ENCODE measurements at places on chromosomes 7 and 10.

- DNase-seq = no peak
These were observed 125.3 kb downstream of the ATXN7L1 start for GRCh38 chr7:105751054-105751453.

DNA sequence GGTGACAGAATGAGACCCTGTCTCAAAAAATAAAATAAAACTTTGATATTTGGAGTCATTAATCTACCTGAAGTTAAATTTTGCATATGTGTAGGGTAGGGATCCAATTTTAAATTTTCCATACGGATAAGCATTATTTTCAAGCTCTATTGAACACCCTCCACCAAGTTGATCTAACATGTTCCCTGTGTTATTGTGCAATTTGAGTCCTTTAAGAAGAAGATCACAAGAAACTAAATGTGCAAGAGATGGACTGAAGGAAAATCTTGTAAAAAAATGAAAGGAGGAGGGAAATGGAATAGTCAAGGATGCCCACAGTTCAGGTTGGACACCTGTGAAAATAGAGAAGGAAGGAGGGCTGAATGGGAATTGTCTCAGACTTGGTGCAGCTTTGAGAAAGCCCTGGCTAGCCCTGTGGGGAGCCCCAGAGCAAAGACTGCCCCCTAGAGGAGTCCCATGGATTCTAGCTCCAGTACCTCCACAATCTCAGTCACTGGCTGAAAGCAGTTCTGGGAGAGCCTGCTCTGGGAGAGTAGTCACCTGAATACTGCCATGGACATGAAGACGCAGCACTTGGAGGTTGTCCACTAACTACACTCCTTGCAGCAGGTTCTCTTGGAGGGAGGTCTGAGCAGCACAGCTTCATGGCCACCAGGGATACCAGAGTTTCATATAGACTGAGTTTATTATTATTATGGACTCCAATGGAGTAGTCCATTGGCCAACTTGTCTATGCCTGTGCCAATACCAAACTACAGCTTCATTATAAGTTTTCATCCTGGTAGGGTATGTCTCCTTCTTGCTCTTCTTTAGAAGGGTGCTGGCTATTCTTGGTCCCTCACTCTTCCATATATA, 5.7 kb upstream of the TIAL1 start:
- no peak for DNase-seq

DNA sequence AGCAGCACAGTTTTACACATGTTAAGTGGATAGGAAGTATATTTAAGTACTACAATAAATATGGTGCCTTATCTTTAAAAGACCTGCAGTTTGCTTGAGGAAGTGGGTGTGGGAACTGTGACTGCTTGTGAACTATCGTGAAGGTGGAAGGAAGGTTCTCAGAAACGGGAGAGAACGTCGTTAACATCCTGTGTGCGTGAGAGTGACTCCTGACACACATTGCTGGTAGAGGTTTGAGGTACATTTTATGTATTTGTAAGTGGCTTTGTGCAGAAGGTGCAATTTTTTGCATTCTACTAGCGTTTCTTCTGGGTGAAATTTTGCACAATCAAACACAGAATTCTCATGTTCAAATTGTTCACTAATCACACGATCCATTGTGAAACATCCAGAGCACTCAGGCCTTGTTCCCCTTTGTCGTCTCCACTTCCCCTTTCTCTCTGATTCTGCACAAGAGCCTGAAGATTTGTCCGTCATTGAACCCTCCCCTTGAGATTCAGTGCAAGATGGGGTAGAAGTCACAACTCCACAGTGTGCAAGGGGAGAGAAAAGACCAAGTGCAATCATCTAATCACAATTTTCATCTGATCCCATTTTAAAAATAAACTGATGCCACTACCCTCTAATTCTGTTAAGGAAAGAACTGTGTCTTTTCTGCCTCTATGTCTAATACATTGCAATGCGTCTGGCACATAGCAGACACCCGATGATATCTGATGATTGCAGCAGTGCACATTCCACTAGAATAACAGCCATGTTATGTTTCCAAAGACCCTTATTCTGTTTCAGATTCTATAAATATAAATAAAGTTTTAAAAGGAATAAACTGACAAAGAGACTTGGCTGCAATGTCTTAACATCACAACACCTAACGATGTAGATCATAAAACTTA, 279.9 kb downstream of the NEBL start:
- no peak for DNase-seq

- no peak for DNase-seq
These were observed 10.8 kb upstream of the BAG3 start for GRCh38 chr10:119640384-119640783.

- DNase-seq = no peak
These were observed 1.8 kb downstream of the LFNG start for GRCh38 chr7:2521341-2521745.

- no peak for DNase-seq
These were observed 322.9 kb upstream of the NRP1 start for GRCh38 chr10:33657154-33657908.

- DNase-seq = no peak
These were observed 149.8 kb upstream of the WNT16 start for GRCh38 chr7:121178869-121179497.

DNA sequence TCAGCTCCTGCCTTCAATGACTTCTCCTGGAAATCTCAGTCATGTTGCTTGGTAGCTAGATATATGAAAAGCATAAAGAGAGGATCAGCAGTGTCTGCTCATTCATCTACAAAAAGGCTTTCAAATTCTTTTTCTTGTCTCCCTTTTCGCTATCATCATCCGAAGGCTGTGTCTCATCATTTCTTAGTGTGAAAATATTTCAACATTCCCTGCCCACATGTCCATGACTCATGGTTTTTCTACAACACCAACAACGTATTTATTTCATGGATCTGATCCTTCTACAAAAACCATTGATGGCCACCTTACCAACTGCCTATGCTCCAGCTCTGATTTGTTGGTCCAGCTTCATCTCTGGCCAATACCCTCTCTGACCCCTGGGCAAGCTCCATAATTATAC, 472.5 kb upstream of the GHITM start:
- no peak for DNase-seq

DNA sequence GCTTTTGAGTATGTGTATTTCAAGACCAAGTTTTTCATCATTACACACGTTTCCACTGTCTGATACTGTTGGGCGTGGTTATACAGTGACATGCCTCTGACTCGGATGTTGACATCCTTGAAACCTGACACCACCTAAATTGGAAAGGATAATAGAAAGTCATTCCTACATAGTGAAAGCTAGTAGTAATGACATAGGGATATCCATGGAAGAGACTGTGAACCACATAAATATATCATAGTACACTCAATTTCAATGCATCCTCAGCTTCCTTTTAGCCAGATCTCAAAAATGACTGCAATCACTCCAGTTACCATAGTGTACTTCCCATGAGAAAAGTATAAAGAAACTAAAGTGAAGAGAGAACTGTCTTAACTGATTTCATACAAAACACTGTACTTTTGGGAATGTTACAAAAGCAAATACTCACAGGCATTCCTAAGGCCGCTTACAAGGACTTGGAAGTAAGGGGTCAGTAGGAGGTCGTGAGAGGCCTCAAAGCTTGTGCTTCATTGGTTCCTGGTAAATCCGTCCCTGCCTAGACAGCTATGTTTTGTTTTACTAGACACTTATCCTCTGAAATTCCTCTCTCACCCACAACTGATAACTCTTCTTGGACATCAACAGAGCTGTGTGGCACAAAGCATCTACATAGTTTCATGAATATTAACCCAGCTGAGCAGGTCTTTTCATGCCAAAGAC, 71.8 kb upstream of the VWDE start:
- DNase-seq = no peak

DNA sequence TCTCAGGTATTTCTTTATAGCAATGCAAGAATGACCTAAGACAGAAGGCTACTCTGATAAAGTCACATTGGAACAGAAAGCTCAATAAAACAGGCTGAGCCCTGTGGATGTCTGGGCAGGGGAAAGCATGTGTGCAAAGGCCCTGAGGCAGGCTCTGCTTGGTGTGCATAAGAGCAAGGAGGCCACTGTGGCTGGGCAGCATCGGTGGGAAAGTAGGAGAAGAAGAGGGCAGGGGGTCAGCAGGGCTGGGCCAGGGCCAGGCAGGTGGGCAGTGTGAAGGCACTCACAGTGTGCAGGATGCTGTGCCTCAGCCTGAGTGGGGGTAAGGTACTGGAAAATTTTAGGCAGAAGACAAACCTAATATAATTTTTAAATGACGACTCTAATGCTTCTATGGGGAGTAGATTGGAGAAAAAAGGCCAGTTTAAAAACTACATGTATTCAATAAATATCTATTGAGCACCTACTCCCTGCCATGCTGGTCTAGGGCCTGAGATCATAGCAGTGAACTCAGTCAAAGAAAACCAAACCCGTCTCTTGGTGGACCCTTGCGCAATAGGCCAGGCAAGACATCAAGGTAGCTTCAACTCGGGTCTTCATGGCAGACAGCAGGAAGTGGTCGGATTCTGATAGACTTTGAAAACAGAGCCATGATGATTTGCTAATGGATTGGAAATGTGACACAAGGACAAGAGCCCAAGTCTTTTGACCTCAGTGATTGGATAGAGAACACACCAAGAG, 572.3 kb downstream of the TCERG1L start:
- no peak for DNase-seq

DNA sequence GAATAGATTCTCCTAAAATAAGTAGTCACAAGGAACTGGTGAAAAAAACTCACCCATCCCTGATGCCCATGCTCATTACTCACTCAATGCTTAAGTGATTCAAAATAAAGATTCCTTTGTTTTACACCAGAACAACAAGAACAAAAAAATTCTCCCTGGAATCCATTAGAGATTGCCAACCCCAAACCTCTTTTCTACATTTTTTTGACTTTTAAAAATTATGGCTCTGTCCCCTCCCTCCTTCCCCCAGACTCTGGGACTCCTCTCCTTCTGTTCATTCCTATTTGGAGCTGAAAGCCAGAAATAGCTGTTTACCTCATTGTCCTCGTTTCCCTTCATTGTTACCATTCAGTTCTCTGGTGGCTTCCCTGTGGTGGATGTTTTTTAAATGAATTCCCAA, 63.2 kb upstream of the FHIP2A start:
- no peak for DNase-seq

GRCh38 chr7:85462671-85463070, 275.8 kb upstream of the SEMA3D start:
- no peak for DNase-seq

DNA sequence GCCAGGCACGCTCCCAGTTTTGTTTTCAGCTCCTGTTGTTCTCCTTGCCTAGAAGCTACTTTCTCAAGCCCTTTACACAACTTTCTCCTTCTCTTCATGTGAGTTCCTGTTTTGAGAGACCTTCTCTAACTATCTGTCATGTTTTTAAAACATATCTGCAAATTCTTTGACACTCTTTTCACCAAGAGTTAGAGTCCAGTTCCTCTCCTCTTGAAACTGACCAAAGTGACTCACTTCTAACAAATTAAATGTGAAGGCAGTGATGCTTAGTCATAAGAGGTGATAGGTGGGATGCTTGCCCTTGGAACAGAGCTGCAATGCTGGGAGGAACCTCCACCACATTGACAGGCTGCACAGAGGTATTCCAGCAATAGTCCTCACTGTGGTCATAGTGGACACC, 25.3 kb downstream of the ZSCAN25 start:
- DNase-seq = no peak

DNA sequence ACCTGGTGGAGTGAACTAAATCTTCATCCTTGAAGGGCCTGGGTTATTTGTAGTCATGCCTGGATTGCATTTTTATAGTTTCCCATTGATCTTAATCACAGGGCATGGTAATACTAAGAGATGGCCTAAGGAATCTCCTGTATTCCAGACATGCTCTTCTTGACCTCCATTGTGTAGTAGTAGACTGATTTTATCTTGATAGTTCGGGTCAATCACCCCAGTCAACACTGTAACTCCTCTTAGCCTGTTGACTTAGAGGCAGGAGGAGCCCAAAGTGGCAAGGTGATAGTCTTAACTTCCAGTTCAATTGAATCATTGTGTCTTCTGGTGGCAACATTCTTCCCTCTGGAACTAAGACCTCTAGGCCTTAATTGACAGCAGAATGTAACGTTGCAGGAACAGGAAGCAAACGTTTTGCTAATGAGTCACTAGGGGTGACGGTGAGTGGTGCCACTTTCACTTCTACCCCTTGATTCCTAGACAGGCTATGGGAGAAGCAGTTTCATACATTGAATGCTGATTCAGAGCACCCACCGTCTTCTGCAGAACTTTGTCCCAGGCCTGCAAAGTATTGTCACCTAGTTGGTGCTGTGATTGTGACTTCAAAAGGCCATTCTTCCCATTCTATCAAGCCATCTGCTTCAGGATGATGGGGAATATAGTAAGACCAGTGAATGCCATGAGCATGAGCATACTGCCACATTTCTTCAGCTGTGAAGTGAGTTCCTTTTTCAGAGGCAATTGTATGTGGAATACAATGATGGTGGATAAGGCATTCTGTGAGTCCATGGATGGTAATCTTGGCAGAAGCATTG, 24.0 kb upstream of the PAPSS2 start:
- DNase-seq = no peak

- DNase-seq = no peak
These were observed 240.8 kb upstream of the KLF14 start for GRCh38 chr7:130974794-130975193.

GRCh38 chr10:119498889-119499676, 43.4 kb downstream of the RGS10 start:
- no peak for DNase-seq

DNA sequence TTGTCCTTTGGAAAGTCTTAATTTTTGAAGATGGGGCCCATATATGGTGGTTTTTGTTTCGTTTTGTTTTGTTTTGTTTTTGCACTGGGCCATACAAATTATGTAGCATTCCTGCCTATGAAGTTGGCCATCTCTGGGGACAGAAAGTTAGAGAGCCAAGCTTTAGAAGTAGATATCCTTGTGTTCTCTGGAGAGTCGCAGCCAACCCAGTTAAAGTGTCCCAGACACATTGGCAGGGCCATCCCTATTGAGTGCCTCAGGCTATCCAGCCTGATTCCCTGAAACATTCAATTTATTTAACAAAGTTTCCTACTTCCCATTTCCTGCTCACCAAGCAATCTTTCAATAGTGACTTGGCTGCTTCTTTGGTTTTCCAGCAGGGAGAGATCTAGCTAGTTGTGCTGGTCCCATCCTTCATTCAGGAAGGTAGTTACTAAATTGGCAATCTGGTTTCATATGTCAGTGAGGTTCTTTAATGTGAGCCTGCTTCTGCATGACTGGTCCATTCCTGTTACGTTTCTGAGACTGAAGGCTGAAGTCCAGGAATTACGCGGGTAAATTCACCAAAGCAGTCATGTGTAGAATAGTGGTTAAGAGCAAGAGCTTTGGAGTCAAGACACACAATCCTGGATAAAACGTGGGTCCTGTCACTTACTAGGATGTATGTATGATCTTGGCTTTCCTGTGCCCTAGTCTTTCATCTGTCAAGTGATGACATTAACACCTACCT, 49.3 kb upstream of the HBP1 start:
- DNase-seq = no peak

GRCh38 chr7:36547416-36547815, 157.8 kb downstream of the ANLN start:
- no peak for DNase-seq

- DNase-seq = no peak
These were observed 251.6 kb downstream of the DIP2C start for GRCh38 chr10:437698-438490.

- no peak for DNase-seq
These were observed 612.4 kb upstream of the C7orf33 start for GRCh38 chr7:147978201-147978600.
